ENCODE measurements at places on chromosomes 6 and 20.

- DNase-seq, result no peak
These were observed 42.8 kb downstream of the SLC52A3 start for GRCh38 chr20:725491-725890.

- no peak for DNase-seq
These were observed 173.3 kb downstream of the CD83 start for GRCh38 chr6:14290772-14291330.

DNA sequence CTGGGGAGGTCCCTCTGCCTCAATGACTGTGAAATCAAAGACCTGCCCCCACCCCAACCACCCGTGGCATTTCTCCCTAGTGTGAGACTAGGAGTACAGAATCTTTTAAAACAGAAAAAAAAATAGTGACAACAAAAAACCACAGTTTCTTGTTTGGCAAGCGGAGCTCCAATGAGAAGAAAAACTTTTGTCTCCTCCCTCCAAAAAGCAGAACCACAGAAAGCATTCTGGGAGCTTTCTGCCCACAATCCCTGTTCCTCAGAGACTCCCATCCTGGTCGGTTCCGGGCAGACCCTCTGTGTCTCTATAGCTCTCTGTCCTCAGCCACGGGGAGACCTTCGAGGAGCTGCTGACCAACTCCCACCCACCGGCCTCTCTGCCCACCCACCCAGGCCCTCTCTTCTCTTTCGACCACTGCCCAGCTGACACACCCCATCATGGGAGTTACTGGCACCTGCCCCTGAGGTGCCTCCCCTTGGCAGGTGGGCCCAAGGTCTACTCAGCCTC lies 4.9 kb downstream of the PREX1 start:
- no peak for DNase-seq

DNA sequence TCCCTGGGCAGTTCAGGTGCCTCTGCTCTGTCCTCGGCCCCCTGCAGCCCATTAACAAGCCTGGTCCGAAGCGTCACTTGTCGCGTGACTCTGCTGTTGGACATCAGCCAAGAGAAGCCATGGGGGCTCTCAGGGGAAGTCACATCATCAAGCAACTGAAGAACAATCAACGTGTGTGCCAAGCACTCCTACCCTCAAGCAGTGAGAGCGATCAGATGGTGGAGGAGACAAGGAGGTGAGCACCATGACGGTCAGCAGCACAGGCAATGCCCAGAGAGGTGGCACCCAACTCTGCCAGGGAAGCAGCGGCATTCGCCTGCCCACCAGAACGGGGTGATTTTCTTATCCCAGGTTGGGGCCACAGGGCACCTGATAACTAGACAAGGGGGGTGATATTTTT lies 132.7 kb downstream of the AGPAT4 start:
- DNase-seq, result no peak

- no peak for DNase-seq
These were observed 39.4 kb downstream of the REPS1 start for GRCh38 chr6:138948546-138949179.

DNA sequence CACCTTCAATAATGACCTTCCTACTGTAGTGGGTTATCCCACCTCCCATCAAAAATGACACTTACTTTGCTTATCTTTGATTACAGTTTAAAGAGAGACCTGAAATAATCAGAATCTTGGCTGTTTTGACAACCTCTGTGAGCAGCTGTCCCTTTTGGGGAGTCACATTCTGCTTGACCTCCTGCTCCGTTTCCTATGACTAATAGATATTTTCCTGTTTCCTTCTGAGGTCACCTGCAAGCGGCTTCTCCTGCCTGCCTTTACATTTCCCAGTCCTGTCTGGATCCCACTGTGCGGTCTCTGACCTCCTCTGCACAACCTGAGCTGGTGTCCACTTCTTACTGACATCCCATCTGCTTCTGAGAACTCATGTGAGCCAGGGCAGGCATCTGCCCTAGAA lies 54.2 kb downstream of the TRAM2 start:
- DNase-seq, result no peak

DNA sequence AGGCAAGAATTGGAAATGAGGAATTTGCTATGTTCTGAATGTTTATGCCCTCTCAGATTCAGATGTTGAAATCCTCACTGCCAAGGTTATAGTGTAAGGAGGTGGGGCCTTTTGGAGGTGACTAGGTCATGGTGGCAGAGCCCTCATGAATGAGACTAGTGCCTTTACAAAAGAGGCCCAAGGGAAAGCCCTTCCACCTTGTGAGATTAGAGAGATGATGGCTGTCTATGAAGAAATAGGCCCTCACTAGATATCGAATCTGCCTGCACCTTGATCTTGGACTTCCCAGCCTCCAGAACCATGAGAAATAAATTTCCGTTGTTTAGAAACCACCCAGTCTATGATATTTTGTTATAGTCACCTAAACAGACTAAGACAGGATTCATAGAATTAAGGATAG lies 10.4 kb downstream of the ASIP start:
- DNase-seq, result no peak

DNA sequence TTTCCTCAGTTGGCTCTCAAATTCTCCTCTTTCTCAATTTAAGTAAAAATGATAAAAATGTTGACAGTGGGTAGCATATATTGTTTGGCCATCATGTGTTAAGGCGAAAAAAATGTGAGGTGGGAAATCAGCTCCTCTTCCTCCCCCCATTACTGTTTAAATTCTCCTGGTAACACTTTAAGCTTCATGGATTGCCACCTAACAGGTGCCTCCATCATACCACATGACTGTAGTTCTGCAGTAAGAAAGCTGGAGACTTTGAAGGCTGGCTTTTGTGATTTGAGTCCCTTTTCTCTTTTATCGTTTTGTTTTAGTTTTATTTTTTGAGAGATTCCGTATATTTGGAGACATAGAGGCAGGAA lies 1.2 kb downstream of the ZFAND3 start:
- no peak for DNase-seq

DNA sequence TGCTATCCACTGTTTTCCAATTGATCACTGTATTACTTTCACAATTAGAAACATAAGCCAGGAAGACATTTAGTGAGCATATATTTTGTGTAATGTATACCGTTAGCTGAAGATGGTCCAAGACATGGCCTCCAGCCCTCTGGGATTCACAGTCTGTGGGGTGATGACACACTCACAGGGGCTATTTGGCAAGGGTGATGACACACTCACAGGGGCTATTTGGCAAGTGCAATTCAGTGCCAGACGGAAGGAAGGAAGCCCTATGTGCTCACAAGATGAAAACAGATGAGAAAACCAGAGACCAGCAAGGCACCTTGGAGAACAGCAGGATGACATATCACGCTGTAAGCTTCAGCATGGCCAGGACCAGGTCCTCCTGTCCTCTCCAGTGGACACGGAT lies 183.7 kb downstream of the MBOAT1 start:
- DNase-seq, result no peak

DNA sequence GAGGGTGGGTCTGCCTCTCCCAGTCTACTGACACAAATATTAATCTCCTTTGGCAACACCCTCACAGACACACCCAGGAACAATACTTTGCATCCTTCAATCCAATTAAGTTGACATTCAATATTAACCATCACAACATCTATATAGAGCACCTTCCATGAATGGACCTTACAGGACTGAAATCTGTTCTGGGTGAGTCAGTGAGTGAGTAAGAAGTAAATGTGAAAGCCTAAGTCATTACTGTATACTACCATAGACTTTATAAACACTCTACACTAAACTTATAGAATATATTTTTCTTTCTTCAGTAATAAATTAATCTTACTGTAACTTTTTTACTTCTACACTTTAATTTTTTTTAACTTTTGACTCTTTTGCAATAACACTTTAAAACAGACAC lies 993.8 kb upstream of the MAP3K7 start:
- DNase-seq, result no peak

DNA sequence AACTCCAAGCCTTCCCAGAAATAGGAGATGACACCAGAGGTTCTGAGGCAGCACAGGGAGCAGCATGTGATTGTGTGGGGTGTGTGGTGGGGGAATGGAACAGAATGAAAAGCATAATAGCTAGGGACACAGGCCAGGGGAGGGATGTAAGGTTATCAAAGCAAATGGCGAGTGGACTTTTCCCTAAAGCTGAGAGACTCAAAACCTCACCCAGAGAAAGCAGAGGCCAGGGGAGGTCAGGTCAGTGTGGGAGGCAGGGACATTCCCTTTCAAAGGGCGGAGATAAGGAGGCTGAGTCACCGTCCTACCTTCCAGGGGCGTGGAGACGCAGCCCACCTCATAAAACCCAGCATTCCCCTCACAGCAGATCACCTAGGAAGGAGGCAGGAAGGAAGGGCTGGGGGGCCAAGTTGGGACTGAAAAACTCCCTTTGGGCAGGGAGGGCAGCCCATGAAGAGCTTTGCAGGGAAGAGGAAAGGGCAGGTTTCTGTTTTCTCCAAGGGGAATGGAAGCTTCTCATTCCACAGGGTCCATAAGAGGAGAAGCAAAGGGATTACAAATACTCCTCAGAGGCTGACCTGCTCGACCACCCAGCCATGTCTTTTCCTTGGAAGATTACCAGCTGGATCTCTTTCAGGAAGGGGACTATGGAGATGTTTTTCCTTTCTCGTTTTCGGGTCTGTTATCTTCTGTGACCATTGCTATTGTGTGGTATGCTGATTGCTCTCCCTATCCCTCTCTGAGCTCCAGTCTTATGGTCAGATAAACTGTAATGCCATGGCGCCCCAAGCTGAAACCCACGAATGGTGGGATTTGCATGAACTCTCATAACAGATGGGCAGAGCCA lies 9.6 kb upstream of the LY6G5C start:
- DNase-seq, result no peak

GRCh38 chr6:24325978-24326377 lies 31.9 kb downstream of the DCDC2 start:
- no peak for DNase-seq

- no peak for DNase-seq
These were observed 233.6 kb downstream of the TTLL2 start for GRCh38 chr6:167558246-167559177.

GRCh38 chr20:48690888-48691287 lies 136.9 kb downstream of the PREX1 start:
- DNase-seq, result no peak

GRCh38 chr20:48621376-48622078 lies 206.3 kb downstream of the PREX1 start:
- no peak for DNase-seq

- peak; percentile 74 for DNase-seq
These were observed 651 bp upstream of the TAPBP start for GRCh38 chr6:33314515-33314942.

DNA sequence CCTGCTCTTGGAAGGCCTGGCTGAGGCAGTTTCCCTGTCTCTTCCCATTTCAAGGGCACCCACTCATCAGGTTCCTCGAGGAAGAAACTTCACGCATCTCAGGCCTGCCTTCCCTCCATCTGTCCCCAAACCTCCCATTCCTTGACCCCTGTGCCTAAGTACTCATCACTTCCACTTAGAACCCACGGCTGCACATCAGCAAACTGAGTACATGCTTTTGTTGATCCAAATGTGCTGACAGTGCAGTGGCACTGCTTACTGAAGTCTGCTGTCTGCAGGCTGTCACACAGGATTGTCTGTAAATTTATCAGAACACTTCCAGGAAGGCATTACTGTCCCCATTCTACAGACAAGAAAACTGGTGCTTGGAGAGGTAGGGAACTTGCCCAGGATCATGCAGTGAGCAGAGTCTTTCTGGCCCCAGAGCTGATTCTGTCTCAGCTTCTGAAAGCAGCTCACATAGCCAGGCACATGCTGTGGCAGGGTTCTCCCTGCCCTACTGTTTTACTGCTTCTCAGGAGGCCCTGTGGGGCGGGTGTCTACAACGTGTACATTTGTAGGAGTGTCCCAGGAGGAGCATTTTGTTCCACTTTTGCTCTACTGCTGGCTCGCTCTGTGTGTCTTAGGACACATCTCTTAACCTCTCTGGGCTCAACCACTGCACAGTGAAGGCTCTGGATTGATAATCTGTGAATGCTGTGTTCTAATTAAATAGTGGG lies 64.2 kb upstream of the XRN2 start:
- no peak for DNase-seq

- peak; percentile 73 for DNase-seq
These were observed 60.2 kb downstream of the SCML4 start for GRCh38 chr6:107763946-107764345.

DNA sequence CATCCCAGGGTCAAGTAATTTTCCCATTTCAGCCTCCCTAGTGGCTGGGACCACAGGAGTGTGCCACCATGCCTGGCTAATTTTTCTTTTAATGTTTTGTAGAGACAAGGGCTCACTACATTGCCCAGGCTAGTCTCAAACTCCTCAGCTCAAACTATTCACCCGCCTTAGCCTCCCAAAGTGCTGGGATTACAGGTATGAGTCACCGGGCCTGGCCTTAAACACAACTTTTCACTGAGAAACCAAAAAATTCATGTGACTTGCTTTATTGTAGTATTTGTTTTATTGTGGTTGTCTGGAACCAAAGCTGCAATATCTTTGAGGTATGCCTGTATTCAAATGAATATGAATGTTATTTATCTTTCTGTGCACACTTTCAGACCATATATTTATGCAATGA lies 72.2 kb downstream of the RWDD2A start:
- peak; percentile 21 for DNase-seq

DNA sequence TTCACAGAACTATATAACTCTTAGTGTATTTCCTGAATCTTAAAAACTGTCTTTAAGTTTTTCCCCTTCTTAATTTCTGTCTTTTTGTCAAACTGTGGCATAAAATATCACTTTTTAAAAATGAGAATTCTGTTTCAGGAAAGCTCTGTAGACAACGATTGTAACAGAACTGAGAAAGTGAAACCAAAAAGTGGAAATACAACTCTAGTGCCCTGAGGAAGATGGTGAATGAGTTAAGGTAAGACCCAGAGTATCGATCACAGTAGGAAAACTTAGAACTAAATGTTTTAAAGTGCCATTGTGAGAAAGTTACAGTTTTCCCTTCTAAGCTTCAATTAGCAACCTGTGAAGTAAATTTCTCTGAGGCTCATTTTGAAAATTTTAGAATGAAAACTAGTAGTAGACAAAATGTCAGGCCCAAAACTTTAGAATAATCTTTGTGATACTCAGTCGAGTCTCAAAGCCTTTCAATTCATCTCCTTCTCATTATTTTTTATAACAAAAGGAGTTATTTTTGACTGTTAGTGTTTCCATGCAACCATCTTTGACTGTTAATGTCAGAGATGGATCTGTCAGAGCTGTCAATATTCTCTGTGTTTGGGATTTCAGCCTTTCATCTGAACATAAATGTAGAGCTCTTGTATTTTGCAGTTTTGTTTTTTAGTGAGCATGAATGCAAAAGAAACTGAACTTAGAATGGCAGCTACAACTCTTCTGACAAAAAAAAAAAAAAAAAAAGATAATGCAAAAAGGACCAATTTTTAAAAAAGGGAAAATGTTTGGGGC lies 19.0 kb upstream of the TRDN start:
- DNase-seq, result peak; percentile 29

- DNase-seq, result no peak
These were observed 129.5 kb downstream of the FOXC1 start for GRCh38 chr6:1739220-1739619.

- no peak for DNase-seq
These were observed 862.3 kb upstream of the CITED2 start for GRCh38 chr6:140236732-140237131.

DNA sequence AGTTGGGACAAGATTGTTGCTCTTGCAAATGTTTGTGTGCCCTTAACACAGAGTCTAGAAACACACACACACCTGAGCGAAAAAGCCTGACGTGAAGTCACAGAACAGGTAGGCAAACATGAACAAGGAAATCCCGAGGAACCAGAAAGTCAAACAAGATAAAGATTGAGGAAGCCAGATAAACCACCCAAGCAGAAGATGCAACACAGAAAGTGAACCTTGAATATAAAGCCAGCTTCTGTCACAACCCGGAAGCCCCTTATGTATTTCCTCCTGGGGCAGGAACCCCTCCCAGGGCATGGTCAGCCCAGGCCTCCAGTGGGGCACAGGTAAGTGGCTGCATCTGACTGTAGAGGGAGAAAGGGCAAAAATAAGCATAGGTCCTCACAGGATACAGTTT lies 158.2 kb upstream of the SUPT3H start:
- no peak for DNase-seq

Data from stromal cell of bone marrow (primary cell).